ENCODE measurements at places on chromosomes 12 and 14.

DNA sequence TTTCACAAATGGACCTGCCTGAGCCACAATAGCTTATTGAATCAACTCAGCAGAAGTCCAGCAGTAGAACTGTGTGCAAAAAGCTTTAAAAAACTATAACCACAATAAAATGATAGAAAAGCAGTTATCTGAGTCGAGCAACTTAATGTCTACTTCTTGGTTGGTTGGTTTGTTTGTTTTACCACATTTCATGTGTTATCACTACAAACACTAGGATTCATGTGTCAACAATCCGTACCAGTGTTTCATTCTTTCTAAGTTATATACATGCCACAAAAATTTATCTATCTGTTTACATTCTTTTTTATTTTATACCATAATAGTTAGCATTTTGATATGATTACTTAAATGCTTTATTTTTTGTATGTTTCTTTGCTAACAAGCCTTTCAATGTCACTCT, 339.0 kb downstream of the KCNH5 start:
- DNase-seq = no peak

DNA sequence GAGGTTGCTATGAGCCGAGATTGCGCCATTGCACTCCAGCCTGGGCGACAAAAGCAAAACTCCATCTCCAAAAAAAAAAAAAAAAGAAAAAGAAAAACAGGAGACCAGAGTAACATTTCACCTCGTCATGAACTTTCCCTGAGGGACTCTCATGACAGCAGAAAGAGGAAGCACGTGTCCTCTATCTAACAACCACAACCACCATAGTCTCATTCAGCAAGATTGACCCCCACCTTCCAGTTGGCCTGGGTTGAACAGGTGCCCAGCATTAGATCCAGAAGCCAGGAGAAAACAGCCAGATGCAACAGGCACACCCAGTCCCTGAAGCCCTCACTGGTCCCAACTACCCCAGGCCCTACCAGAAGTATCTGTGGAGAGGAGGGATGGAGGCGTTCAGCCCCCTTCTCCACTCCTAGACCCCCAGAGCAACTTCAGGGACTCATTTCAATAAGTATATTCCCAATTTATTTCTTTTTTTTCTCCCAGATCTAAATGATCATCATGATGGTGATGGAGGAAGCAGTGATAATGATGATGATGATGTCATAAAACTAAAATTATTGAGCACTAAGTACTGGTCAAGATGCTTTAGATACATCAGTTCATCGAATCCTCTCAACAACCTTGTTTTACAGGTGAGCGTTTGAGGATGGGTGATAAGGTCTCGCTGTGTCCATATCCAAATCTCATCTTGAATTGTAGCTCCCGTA, 235.0 kb downstream of the EFCAB11 start:
- peak; percentile 45 for DNase-seq

DNA sequence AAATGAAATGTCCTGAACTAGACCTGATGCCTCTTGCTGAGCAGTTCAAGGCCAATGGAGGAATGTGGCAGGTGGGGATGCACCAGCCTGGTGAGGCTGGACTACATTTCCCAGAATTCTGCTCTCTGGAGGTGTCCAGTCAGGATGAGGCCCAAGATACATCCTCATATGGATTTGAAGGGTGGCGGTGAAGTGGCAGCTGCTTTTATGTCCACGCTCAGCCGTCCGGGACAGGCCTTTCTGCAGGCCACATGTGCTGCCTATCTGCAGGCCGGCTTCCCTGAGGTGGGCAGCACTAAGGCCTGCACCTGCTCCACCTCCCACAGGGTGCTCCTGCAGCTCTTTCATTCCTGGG, 230.2 kb downstream of the BCL11B start:
- no peak for DNase-seq

DNA sequence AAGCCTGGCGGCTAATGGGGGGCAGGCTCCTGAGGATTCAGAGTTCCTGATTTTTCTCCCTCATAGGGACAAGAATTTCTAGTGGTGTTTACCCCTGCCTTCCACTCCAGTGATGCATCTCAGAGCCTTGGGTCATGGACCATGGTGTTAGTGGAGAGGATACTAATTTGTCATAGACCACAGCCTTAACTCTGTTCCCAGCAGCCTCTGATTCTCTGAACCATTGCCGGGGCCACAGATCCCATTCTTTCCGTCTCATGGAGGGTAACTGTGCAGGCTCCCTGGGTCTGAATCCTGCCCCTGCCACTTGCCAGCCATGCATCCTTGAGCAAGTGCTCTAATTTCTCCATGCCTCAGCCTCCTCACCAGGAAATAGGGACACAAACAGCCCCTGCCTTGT, 55.1 kb downstream of the RPH3A start:
- no peak for DNase-seq

DNA sequence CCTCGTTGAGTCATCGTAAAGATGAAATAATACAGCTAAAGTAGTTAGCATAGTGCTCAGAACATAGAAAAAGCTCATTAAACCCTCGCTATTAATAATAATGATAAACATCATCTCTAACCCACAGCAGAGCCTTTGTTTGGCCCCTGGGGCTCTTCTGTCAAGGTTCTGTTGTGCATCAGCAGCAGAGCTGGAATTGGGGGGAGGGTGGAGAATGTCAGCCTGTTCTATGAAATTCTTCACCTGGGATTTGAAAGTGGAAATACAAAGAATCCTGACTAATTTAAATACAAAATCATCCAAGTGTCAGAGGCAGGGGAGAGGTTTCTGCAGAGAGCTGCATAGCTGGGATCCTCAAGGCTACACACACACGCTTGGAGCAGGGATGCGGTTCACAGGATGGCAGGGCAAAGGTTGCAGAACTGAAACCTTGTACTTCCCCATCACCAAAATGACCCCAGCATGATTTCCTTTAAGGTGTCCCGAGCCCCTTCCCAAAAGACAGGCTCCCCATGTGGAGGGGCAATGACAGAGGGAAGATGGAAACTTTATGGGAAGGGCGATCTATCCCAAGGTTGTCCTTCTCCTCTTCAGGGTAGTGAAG, 71.8 kb downstream of the DAD1 start:
- DNase-seq = no peak

DNA sequence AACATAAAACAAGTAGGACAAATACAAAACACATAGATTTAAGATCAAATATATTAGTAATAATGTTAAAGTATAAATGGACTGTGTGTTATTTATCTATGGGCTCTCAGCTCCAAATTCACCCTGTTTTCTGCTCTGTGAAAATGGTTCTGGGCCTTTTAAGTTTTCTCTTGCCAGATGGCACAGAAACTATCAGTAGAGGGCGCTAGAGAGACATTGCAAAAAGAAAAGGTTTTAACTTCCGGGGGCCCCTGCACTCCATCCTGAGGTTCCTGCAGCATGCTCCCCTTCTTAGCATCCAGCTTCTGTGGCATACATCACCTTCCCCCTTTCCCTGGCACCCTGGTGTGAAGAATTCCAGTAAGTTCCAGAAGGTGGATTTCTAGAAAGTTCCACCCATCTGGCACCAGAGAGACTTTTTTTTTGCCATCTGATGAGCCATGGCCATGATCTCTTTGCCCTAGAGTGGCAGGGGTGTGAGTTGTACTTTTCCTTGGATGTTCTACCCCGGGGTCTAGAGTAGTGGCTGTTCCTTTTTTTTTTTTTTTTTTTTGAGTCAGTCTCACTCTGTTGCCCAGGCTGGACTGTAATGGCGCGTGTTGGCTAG, 29.3 kb downstream of the ZCRB1 start:
- DNase-seq = peak; percentile 37

DNA sequence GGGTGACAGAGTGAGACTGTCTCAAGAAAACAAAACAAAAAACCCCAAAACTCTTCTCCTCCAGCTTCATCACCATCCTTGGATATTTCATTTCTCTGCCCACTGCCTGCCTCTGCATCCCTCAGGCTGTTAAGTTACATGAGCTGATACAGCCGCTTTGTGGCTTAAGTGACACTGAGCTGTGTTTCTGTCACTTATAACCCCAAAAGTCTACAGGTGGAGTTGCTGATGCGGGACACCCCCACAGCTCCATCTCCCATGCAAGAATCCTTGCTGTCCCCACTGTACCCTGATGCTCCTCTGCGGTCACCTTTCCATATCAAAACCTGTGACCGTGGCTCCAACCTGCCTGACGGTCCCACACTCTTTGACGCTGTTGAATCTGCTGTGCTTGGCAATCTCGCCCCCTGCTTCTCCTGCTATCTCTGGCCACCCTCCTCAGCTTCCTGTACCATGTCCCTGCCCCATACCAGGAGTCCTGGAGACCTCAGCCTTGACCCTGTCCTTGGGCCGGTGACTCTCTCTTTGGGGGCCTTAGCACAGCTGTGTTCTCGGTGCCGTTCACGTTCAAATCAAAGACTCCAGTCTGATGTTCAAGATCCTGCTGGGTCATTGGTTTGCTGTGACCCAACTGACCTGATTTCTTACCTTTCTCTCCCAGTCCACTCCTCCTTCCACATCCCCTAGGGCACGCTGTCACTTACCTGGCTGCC, 20.3 kb downstream of the HVCN1 start:
- no peak for DNase-seq

DNA sequence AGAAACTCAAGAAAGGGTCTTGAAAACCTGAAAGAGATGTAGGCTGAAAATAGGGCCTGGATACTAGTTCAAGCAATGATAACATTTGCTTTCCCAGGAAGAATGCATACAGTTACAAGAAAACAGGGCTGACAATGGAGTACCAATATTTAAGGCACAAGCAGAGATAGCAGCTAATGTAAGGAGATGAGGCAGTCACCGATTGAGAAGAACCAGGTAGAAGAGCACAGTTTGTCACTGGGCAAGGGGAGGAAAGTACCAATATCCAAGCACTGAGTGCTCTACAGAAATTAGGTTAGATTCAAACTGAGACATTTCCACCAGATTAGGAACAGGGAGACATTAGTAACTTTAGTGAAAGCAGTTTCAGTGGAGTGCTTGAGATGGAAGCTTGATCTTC, 19.9 kb downstream of the RPS6KA5 start:
- no peak for DNase-seq

DNA sequence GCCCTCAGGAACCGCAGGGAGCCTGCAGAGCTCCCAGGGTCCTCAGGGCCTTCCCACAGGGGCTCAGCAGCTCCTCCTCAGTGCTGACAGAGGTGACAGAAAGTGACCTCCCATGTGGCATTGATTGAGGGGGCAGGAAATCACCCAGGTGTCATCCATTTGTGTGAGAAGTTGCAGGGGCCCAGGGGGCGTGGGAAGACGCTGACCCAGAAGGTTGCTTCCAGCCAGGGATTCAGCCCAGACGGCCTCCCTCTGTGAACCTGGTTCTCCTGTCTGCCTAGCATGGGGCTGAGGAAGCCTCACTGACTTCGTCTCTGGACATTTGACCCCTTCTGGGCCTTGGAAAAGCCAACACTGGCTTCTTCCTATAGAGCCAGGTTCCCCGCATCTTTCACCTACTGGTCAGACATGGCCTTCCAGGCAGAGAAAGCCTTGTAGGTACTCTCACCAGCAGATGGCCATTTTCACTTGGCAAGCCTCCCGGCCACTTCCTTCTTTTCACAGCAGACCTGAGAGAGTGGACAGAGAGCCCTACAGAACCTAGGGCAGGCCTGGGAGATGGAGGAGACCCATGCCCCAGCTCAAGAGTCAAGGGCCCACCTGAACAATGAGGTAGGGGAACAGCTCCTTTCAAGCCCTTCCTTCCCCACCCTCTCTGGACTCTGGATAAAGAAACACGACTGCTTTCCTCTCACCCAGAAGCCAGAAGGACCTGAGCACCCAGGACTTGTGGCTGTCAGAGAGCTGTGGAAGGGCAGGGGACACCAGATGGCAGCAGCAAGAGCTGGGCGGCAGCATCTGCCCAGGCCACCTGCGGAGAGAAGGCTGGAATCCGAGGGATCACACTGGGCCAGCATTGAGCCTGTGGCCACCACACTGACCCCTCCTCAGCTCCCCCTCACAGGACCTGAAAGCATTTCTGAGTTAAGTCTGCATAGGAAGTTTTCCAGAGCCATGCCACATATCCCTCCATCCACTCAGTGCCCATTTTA, 377.8 kb downstream of the DPF3 start:
- DNase-seq = no peak

DNA sequence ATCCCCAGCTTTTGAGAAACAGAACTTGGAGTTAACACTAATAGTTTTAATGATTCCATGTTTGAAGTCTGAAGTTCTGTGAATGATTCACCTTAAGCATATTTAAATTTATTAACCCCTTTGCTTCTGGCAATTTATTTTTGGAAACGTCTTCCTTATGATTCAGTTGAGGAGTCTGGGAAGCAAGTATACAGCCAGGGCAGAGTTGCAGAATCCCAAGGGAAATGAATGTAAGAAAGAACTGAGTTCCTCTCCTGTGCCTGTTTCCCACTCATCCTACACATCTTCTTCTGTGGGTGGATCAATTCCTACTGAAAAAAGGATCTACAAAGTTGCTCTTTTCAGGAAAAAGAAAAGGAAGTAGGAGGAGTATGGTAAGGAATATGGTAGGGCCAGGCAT, 108.2 kb upstream of the CCDC91 start:
- DNase-seq = no peak

GRCh38 chr12:25251769-25252168, 1.0 kb upstream of the KRAS start:
- DNase-seq = no peak

- no peak for DNase-seq
These were observed 124.3 kb upstream of the SLC38A4 start for GRCh38 chr12:46950094-46950493.

GRCh38 chr14:21352587-21352986, 31.2 kb downstream of the SUPT16H start:
- peak; percentile 62 for DNase-seq

- DNase-seq = no peak
These were observed 240.3 kb upstream of the HMGA2 start for GRCh38 chr12:65584016-65584415.

GRCh38 chr14:55130196-55130550, 1.1 kb downstream of the LGALS3 start:
- DNase-seq = no peak

GRCh38 chr12:81078469-81079196, 754 bp downstream of the ACSS3 start:
- DNase-seq = no peak

DNA sequence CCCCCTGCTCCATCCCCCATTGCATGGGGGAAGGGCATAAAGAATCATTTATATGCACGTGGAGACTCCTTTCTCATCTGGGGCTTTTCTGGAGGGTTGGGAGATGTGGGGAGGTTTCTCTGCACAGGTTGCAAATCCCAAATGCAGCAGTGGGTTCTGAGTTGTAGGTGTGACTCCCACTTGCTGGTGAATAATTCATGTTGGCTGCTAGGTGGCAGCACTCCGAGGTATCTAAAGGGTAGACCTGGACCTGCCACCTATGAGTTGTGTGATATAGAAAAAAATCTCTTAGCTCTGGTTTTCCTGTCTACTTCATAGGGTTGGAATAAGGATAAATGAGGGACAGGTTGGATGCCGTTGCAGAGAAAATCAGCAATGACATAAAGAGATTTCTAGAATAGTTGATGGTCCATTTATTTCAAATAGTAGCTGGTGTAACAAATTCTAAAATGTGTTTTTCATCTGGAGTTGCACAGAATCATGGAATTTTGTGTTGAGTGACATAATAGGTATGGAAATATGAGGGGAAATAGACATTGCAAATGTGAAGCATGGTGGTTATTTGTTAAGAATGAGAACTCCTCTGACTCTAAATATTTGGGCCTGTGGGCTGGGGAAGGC, 4.6 kb downstream of the MARCHF9 start:
- no peak for DNase-seq
